ENCODE measurements at places on chromosomes 7 and 10. TPM values are rescaled to one million over a fixed set of nuclear protein-coding genes. Genes with fewer than 3 reads are reported as not detected.

MEST gene
- total RNA-seq: 177 TPM

GPER1 gene
- total RNA-seq: 0.25 TPM

ELAPOR2 gene
- 0.10 TPM for total RNA-seq

XRCC2 gene
- total RNA-seq: 9.4 TPM

TSPAN14 gene
- total RNA-seq: 44.4 TPM

Data from M059J (cell line).